ENCODE measurements at places on chromosomes 13 and 19.

GRCh38 chr13:90498096-90498495 lies 849.4 kb upstream of the MIR17HG start:
- H3K36me3 ChIP-seq, result no peaks in the 10 kb centered on the region
- no peak for DNase-seq
- peaks cover 4% of the 10 kb centered on the region for H3K4me1 ChIP-seq
- H3K4me3 ChIP-seq, result no peak overlapping the region
- no peak overlapping the region for H3K27ac ChIP-seq
- no peaks in the 10 kb centered on the region for H3K27me3 ChIP-seq

DNA sequence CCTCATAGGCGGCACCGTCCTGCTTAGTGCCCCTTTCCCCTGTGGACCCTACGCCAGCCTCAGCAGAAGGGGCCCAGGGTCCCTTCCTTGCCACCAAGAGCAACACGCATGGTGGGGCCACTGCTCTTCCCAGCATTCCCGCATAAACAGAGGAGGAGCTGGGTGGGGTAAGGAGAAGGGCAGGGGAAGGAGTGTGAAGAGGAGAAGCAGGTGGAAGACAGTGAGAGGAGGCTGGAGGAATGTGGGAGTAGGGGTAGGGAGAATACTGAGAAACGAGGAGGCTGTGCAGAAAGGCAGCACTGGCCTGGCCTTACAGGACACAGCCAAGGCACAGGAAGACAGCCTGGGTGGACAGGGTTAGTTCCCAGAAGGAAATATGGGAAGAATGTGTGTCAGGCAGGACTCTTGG lies 43.9 kb downstream of the ZNF331 start:
- no peak overlapping the region for H3K4me3 ChIP-seq
- peaks cover 17% of the 10 kb centered on the region for H3K36me3 ChIP-seq
- H3K27ac ChIP-seq, result peak overlapping the region; percentile 54
- H3K4me1 ChIP-seq, result peaks cover 8% of the 10 kb centered on the region

DNA sequence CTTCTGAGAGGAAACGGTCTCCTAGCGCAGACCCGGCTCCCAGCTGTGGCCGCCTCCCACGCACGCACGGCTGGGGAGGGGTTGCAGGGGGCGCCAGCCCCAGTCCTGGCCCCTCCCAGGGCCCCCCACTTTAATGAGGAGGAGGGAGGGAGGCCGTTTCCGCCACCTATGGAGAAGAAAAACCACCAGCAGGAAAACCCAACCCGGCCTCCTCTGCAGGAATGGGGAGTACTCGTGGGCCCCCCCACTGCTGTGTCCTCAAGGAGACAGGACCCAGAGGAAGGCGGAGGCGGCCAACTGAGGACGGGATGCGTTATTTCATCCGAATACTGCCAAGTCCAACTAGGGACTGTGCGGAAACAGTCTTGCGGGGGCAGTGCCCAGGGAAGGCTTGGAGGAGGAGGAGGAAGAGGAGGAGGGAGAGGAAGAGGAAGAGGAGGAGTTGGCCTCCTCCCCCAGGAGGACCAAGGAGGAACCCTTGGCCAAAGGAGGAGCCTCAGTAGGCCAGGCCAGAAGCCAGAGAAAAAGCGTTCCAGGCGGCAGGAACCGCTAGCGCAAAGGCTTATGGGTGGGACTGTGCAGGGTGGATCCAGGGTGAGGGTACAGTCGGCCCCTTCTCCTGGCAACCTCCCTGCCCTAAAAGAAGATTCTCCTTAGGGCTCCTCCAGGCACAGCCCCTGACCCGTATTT lies 3.9 kb upstream of the SSBP4 start:
- H3K27ac ChIP-seq, result no peak overlapping the region
- H3K36me3 ChIP-seq, result no peaks in the 10 kb centered on the region
- H3K4me1 ChIP-seq, result peaks cover 34% of the 10 kb centered on the region

DNA sequence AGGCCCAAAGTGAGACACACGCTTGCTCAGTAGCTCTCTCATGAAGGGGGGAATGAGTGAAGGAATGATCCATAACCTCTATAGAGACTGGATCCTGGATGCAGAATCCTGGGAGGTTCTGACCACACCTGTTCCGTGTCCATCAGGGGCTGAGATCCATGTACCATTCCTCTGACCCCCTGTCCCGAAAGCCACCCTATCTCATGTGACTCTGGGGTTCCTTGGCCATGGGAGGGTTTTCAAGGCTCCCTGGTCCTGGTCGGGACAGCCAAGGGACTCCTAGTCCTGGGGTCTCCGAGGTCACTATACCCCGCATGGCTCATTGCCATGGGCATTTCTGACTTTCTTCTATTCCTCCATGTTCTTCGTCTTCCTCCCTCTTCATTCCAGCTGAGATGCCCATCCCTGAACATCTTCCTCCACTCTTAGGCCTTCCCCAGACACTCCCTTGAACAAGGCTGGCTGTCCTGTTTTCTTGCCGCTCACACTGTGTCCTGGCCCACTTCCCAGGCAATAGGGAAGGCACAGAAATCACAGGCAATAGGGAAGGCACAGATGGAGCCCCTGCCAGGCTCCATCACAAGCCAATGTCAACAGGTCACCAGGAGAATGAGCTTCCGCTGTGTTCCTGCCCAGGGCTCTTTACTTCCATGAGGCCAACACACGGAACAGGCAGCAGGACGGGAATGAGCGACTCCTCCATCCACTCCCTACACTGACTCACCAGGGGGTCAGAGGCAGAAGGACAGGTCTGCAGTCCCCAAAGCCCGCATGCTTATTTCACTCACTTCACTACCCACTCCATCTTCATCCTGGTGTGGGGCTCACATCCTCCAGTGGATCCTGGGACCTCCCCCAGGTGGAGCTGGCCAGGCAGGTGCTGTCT lies 3.2 kb downstream of the CEACAM5 start:
- H3K36me3 ChIP-seq, result no peaks in the 10 kb centered on the region
- H3K27me3 ChIP-seq, result no peaks in the 10 kb centered on the region
- no peaks in the 10 kb centered on the region for H3K4me1 ChIP-seq
- no peak overlapping the region for H3K4me3 ChIP-seq
- DNase-seq, result no peak
- H3K27ac ChIP-seq, result no peak overlapping the region

- peaks cover 33% of the 10 kb centered on the region for H3K4me1 ChIP-seq
- DNase-seq, result peak; percentile 98
- H3K27me3 ChIP-seq, result no peaks in the 10 kb centered on the region
- H3K36me3 ChIP-seq, result no peaks in the 10 kb centered on the region
- peak overlapping the region; percentile 18 for H3K27ac ChIP-seq
Observed at GRCh38 chr13:26022538-26023292, 29.1 kb downstream of the SHISA2 start.

- H3K36me3 ChIP-seq, result no peaks in the 10 kb centered on the region
- H3K4me1 ChIP-seq, result no peaks in the 10 kb centered on the region
- no peak for DNase-seq
- H3K27me3 ChIP-seq, result no peaks in the 10 kb centered on the region
- no peak overlapping the region for H3K27ac ChIP-seq
- no peak overlapping the region for H3K4me3 ChIP-seq
Observed at GRCh38 chr13:109241160-109241559, 545.2 kb downstream of the IRS2 start.

- H3K36me3 ChIP-seq, result no peaks in the 10 kb centered on the region
- no peak overlapping the region for H3K4me3 ChIP-seq
- DNase-seq, result peak; percentile 74
- no peak overlapping the region for H3K27ac ChIP-seq
Observed at GRCh38 chr13:100875392-100876043, 200.9 kb upstream of the TMTC4 start.

DNA sequence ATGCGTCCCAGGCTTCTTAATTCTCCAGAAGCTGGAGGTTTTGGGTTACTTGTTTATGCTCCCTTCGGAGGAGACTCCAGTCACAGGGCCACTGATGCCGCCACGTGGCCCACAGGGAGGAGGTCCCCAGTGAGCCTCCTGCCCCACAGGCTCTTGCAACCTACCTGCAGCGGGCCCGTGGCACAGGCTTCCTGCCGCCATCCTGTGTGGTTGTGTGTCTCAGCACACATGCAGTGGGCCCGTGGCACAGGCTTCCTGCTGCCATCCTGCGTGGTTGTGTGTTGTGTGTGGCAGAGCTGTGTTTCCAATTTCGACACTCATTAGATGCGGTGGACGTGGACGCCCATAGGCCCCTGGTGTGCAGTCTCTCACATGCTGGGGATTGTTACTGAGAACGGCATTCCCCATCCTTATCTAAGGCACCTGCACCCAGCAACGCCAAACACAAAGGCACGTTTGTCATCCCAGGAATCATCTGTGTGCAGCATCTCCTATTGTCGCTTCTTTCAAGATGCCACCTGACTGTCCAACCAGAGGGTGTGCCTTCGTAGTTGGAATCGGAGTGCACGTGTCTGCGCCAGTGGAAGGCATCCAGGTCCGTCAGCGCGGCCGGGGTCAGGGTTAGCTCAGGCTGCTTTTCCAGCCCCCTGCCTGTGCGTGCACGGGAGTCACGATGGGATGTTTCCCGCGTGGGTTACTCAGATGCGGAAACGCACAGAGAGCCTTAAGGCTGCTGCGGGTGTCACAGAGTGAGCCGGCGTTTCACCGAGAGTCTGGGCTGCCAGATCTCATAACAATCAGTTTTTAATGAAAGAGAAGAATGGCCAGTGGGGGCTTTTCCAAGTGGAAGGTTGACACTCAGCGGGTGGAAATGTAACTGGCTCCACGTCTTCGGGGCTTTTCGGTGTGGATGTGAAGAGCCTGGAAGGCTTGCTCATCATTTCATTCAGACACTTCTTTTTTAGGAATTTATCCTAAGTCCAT lies 119.8 kb downstream of the ATP11A start:
- peaks cover 2% of the 10 kb centered on the region for H3K4me1 ChIP-seq
- no peaks in the 10 kb centered on the region for H3K27me3 ChIP-seq
- peak; percentile 88 for DNase-seq
- H3K4me3 ChIP-seq, result peak overlapping the region; percentile 12
- no peak overlapping the region for H3K27ac ChIP-seq
